ENCODE measurements at places on chromosomes 1 and 21.

DNA sequence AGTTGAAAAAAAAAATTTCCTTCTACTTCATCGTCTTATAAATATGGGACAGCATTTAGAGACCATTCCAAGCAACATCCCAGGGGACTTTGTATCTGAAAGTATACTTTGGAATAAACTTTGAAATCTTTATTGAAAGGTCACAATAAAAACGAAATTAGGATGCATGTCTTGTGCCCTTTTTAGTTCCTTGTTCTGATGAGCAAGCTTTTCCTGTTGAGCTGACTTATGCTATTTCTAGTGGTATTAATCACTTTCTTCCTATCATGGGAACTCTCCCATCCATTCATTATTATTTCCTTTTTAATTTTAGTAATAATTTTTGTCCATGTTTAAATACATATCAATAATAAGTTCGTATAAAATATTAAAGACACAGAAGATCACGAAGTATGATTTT, 4.0 kb upstream of the GBP2 start:
- DNase-seq: no peak

DNA sequence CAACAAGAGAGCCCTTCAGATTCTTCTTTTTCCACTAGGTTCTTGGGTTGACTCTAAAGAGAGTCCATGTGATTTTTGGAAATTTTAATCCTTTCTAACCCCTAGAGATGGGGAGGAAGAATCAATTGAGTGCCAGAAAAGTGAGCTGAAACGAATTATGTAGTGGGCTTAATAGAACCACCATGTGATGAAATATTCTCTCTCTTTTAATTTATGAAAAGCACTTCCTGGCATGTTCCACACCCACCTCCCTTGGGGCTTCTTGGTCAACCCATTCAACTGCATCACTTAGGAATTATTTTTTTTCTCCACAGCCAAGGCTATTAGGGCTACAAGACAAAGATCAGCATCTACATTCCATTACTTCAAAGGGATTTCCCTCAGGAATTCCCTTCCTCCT, 79.6 kb downstream of the ZC3H11B start:
- no peak for DNase-seq

DNA sequence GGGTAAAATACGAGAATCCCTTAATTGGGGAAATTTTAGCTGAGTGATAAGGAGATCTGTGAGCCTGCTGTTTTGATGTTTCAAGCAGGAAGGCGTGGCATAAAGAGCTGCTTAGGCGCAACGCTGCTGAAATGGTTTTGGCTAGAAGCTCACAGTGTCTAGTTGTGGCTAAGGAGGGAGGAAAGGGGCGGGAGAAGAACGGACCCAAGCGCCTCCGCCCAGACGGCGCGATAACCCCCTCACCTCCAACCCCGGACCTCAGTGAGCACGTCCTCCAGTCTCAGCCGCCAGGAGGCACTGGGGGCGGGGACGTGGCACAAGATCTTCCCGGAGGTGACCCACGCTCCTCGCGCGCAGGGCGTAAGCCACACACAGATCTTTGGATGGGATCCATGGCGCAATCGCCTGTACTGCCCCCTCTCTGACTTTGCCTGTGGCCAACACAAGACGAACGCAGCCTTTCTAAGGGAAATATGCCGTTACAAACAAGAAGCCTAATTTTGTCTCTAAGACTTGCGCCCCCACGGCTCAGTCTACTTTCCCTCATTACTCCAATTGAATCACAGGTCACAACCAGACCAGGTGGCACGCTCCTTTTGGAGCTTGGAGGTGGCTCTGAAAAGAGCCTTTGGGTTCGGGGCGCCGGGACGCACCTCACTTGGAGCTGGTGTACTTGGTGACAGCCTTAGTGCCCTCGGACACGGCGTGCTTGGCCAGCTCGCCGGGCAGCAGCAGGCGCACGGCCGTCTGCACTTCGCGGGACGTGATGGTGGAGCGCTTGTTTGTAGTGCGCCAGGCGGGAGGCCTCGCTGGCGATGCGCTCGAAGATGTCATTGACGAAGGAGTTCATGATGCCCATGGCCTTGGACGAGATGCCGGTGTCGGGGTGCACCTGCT, 23.4 kb upstream of the RNF187 start:
- no peak for DNase-seq

- DNase-seq: no peak
Observed at GRCh38 chr1:25197982-25198662, 34.2 kb downstream of the SYF2 start.

All from stimulated activated CD4-positive, alpha-beta T cell treated with anti-CD3 and anti-CD28 coated beads, Interleukin-1b, Interleukin-23, amount 100 ng/mL, for 1 hour (primary cell).